ENCODE measurements at places on chromosomes 6 and 20. TPM values are rescaled to one million over a fixed set of nuclear protein-coding genes. Genes with fewer than 3 reads are reported as not detected.

Gene PLN
- 0.43 TPM for total RNA-seq

Gene EMILIN3
- total RNA-seq, result not detected

Gene GINM1
- total RNA-seq, result 39.3 TPM

DNA sequence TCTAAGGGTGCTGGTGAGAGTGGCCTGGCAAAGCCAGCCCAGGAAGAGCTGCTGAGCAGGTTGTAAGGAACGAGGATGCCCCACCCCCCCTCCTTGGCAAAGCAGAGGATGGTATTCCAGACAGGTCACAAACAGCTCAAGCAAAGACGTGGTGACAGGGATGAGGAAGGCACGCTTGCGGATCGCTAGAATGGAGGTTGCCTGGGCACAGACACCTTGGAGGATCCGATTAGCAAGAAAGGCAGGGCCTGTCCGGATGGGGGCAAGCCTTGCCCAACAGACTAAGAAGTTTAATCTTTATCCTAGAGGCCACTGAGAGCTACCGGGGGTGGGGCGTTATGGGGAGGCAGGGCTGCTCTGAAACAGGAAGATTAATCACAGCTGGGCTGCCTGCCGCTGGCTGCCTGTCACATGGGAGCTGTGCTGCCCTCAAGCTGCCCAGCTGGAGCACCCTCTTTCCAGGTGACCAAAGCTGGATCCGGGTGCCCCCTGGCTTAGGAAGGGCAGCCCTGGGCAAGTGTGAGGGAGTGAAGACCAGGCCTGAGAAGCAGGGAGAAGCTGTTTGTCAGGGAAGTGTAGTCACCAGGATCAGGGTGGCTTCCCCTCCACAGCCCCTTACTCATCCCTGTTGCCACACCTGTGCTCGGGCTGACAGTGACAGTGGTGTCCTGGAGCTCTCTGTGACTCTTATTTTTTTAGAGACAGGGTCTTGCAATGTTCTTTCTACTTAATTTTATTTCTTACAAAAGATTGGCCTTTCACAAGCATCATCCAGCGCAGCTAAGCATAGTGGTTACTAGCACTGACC is 9.1 kb upstream of the MAPK13 start:
- peaks cover 3% of the 10 kb centered on the region for H3K4me1 ChIP-seq
- H3K36me3 ChIP-seq, result no peaks in the 10 kb centered on the region
- H3K27ac ChIP-seq, result no peak overlapping the region
- H3K4me3 ChIP-seq, result no peak overlapping the region

GRCh38 chr6:39225946-39226437 is 3.3 kb downstream of the KCNK5 start:
- H3K36me3 ChIP-seq, result no peaks in the 10 kb centered on the region
- DNase-seq, result no peak
- peaks cover 3% of the 10 kb centered on the region for H3K27me3 ChIP-seq
- H3K4me1 ChIP-seq, result no peaks in the 10 kb centered on the region

- no peak for DNase-seq
- H3K4me1 ChIP-seq, result no peaks in the 10 kb centered on the region
- H3K27me3 ChIP-seq, result no peaks in the 10 kb centered on the region
- H3K27ac ChIP-seq, result no peak overlapping the region
- no peak overlapping the region for H3K4me3 ChIP-seq
These were observed 7.9 kb downstream of the EMILIN3 start for GRCh38 chr20:41358717-41359116.

- no peaks in the 10 kb centered on the region for H3K36me3 ChIP-seq
- H3K27me3 ChIP-seq, result peaks cover 13% of the 10 kb centered on the region
- DNase-seq, result no peak
- no peaks in the 10 kb centered on the region for H3K4me1 ChIP-seq
These were observed 16.8 kb upstream of the CHRNA4 start for GRCh38 chr20:63377951-63378381.

DNA sequence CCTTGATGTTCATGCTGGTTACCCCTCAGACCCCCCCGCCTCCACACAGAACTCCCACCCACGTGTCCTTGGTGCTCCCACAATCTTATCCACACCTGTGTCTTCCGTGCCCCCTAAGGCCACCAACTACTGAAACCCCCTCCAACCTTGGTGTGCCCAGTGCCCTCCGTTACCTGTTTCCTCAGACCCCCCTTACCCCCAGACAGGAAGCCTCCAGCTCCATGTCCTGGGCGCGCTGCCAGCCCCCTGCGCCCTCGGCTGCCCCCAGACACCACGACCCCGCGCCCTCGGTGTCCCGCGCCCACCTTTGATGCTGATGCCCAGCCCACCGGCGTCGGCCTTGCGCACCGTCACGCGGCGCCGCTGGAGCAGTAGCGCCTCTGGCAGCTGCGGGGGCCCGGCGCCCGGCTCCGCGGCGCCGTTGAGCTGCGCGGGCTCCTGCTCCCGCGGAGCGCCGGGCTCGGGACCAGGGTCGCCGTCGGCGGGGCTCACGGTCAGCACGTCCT is 504 bp downstream of the SNTA1 start:
- H3K4me1 ChIP-seq, result peaks cover 4% of the 10 kb centered on the region
- H3K4me3 ChIP-seq, result peak overlapping the region; percentile 58
- H3K27me3 ChIP-seq, result no peaks in the 10 kb centered on the region
- H3K27ac ChIP-seq, result no peak overlapping the region
- no peak for DNase-seq

- no peaks in the 10 kb centered on the region for H3K36me3 ChIP-seq
- no peaks in the 10 kb centered on the region for H3K27me3 ChIP-seq
- H3K4me3 ChIP-seq, result no peak overlapping the region
- peaks cover 8% of the 10 kb centered on the region for H3K4me1 ChIP-seq
- no peak overlapping the region for H3K27ac ChIP-seq
- no peak for DNase-seq
These were observed 511.8 kb upstream of the ID4 start for GRCh38 chr6:19325335-19325789.

- no peak for DNase-seq
- no peaks in the 10 kb centered on the region for H3K4me1 ChIP-seq
- no peak overlapping the region for H3K4me3 ChIP-seq
- H3K27me3 ChIP-seq, result no peaks in the 10 kb centered on the region
- H3K27ac ChIP-seq, result no peak overlapping the region
- no peaks in the 10 kb centered on the region for H3K36me3 ChIP-seq
These were observed 560.2 kb upstream of the FLRT3 start for GRCh38 chr20:14897608-14898007.

DNA sequence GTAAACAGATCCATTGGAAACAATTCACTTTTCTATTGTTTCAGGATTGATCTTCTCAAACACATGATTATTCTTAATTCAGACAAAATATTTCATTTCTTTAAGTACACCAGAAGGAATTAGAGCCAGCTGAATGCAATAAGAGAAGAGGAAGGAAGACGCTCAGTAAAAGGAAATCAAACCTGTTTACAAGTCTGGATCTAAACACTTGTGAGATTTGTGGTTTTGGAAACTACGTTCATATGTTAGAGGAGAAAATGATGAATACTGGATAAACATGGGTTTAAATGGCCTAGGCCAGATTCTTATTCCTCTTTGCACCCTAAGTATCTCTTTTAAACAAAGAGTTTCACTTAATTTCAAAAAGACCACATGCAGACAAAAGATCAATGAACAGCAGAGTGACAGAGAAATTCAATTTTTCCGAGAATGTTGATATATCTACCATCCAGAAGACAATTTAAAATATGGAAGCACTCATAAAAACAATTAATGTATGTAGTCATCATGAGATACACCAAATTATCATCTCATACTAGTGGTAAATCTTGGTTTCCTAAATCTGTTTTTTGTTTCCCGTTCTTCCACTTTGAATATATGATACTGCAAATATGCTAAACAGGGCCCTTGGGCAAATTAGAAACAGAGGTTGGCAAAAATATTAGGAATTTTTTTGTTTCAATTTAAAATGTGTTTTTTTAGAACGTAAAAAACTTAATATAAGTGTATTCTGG is 703.5 kb upstream of the CITED2 start:
- DNase-seq, result peak; percentile 19
- H3K4me3 ChIP-seq, result no peak overlapping the region
- H3K4me1 ChIP-seq, result peaks cover 9% of the 10 kb centered on the region
- H3K36me3 ChIP-seq, result no peaks in the 10 kb centered on the region
- peak overlapping the region; percentile 73 for H3K27ac ChIP-seq
- no peaks in the 10 kb centered on the region for H3K27me3 ChIP-seq

- no peak for DNase-seq
- no peak overlapping the region for H3K4me3 ChIP-seq
- no peak overlapping the region for H3K27ac ChIP-seq
- H3K27me3 ChIP-seq, result no peaks in the 10 kb centered on the region
- no peaks in the 10 kb centered on the region for H3K36me3 ChIP-seq
- no peaks in the 10 kb centered on the region for H3K4me1 ChIP-seq
These were observed 93.4 kb downstream of the QKI start for GRCh38 chr6:163507965-163508364.

GRCh38 chr6:34531580-34532201 is 24.4 kb downstream of the SPDEF start:
- H3K4me1 ChIP-seq, result no peaks in the 10 kb centered on the region
- DNase-seq, result peak; percentile 77
- no peak overlapping the region for H3K4me3 ChIP-seq
- no peaks in the 10 kb centered on the region for H3K36me3 ChIP-seq
- no peak overlapping the region for H3K27ac ChIP-seq
- no peaks in the 10 kb centered on the region for H3K27me3 ChIP-seq

DNA sequence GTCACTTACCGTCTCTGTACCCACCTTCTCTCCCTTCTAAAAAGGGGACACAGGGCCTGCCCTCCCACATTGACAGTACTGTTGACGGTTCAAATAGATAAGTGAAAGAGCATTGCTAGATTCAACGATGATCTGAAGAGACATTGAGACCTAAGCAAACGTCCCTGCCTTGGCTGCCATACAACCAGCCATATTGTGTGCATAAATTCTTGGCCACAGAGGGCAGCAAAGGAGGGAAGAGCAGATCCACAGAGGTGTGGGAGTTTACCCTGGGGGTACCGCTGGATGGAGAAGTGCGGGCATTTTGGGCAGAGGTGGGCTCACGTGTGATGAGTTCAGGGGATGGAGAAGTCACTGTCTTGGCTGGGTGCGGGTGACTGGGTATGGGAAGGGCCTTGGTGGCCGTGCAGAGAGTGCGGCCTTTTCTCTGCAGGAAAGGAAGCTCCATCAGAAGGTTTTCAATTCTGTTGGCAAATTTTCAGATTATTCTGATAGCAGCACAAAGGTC is 85.6 kb downstream of the POPDC3 start:
- peaks cover under 1% of the 10 kb centered on the region for H3K36me3 ChIP-seq
- H3K27ac ChIP-seq, result no peak overlapping the region
- H3K4me1 ChIP-seq, result no peaks in the 10 kb centered on the region
- DNase-seq, result no peak
